CD4-positive, alpha-beta T cell treated with Interleukin-17A for 4 hours (primary cell): ENCODE measurements at places on chromosomes 7 and 10.

- DNase-seq: no peak
Observed at GRCh38 chr10:103083266-103083976, 109.7 kb downstream of the NT5C2 start.

DNA sequence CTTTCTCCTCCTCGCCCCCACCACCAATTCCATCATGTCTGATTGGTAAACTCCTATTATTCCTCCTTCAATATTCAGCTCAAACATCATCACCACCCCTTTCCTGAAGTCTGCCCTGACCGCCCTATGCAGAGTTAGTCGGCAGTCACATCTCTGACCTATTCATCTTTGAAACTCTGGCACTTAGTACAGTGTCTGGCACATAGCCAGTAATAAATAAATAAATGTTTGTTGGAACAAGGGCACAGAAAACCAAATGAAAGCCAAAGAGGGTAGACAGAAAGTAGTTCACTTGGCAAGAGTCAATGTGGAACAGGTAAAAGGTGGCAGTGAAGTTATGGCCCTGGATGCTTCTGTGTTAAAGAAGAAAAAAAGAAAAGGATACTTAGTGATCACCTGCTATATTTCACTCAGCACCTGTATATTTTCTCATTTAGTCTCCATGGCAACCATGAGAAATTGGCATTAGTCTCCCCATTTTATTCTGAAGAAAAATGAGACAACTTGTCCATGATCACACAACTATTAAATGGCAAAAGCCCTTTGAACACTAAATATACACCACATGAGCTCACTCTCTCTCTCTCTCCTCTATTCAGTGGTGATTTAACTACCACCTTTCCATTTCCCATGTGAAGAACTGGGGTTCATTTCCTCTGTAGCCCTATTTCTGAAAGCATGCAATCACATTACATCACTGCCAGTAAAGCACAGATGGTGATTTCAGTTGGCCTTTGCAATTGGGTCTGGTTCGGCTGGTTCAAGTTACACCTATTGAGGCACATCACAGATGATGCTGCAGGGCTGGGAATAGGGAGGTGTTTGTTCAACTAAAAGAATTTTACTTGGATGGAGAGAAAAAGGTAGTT is 25.3 kb downstream of the CHCHD3 start:
- no peak for DNase-seq

DNA sequence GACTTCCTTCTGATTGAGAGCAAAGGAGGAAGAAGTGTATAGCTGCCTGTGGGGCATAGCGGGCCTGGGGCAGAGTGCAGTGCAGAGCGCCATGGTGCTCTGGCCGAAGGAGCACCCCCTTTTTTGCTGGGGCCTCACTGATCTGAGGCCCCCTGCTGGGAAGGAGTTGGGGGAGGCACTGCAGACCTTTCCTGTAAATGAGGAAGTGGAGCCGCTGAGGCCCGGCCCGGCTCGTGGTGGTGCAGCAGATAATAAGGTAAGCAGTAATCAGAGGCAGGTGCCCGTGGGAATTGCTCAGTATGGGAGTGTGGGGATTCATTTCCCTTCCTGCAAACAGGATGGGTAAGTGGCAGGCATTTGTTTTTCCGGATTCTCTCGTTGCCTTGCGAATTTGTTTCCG is 373.7 kb upstream of the MKI67 start:
- DNase-seq: no peak

- DNase-seq: no peak
Observed at GRCh38 chr7:84970670-84971069, 216.2 kb downstream of the SEMA3D start.

GRCh38 chr10:78362406-78363022 is 328.9 kb downstream of the RPS24 start:
- peak; percentile 32 for DNase-seq

DNA sequence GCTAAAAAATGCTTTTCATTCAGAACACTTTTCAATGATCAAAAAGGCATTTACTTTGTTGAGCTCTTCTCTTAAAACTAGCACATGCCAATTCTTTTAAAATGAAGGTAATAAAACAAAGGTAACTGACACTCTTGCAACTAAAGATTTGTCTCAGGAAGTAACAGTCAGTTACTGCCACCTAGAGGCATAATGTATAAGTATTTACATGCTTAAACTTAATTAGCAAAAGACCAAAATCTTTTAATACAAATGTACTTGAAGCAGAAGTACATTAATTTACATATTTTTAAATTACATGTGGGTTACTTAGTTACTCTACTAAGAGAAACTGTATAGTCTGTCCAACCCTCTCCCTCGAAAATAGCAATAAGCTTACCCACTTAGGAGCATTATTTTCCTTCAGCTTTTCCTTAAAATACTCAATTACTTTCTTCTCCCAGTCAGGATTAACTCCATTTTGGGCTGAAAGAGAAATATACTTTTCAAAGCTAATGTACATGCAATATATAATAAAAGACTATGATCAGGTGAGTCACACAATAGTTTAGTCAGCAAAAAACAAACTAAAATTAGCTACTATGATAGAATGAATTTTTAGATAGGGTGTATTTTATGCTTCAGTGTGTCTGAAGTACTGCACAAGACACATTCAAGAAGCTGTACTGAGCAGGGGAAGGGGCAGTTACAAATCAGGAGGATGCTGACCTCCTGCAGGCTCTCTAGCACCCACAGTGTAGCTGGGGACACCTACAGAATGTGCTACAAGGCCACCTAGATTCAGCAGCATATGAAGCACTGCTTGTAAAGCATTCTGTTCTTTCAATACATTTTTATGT is 13.0 kb downstream of the MCMBP start:
- no peak for DNase-seq

- no peak for DNase-seq
Observed at GRCh38 chr10:78267598-78267997, 233.9 kb downstream of the RPS24 start.

DNA sequence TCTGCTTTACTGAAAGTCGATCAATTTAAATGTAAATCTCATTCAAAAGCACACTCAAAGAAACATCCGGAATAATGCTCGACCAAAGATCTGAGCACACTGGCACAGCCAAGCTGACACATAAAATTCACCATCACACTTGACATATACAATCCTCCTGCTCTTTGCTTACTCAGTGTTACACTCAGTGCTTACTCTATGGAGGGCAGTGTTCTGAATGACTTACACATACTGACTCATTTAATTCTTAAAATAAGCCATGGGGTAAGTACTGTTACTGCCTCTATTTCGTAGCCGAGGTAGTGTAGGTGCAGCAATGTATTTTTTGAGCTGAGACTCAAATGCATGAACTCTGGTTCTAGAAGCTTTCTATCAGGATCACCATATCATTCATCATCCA is 421.5 kb upstream of the LRRN3 start:
- no peak for DNase-seq

DNA sequence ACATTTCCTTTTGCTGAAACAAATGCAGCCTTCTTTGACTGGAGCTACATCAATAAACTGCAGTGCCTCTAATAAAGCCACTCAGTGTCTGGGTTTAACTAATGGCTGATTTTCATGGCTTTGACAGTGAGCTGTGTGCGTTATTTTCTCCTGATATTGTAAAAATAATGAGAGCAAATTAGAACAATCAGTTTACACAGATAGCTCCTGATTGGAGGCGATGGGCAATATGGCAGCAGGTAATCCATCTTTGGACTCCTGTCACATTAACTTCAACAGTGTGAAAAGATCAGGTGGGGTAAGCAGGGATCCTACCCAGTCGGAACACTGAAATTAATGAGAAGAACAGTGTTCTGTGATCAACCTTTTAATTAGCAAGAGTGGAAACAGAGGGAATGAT is 100.7 kb downstream of the POLL start:
- no peak for DNase-seq

DNA sequence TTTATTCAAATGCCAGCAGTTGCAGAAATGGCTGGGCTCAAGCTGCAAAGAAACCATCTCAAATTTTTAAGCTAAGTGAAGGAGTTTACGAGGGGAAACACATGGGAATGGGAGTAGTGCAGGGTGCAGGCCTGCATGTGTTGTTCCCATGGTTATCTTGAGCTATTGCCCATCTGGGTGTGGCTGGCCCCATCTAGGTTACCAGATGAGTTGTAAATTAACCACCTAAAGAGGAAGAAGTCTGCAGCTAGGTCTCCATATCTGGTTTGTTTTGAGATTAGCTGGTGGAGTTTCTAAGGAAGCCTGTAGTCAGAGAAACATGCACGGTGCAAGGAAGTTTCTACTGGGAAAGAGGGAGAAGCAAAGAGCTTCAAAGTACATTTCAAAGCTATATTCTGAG is 23.3 kb upstream of the STEAP2 start:
- no peak for DNase-seq

DNA sequence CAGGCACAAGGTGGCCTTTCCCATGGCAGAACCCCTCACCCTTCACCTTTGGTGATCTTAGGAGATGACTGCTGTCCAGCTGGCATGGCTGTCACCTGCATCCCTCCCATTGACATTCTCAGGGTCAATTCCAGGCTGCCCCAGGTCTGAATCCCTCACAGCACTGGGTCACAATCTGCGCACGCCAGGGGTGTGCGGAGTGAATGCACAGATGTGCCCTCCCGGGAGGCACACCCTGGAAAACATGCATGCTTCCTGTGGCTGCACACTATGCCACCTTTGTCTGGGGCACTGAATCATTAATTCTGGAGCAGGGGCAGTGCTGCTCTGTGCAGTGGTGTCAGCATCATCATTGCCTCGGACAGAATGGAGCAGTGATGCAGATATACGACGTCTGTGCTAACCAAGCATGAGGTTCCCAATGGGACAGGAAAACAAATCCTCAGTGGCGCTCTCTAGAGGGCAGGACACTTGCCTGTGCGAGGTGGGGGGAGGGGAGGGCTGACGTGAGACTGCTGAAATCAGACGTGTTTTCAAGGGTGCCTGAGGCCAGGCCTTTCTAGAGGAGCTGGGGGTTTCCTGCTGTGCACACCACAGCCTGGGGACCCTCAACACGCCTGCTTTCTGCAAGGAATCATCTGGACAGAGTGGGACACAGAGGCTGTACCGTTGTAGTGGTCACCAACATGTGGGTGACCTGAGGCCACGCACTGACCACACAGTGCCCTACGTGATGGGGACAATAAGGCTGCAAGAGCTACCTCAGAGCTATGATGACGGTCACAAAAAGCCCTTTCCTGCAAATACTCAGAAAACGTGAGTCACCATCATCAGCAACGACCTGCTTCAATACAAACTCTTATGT is 77.9 kb downstream of the HIPK2 start:
- no peak for DNase-seq

DNA sequence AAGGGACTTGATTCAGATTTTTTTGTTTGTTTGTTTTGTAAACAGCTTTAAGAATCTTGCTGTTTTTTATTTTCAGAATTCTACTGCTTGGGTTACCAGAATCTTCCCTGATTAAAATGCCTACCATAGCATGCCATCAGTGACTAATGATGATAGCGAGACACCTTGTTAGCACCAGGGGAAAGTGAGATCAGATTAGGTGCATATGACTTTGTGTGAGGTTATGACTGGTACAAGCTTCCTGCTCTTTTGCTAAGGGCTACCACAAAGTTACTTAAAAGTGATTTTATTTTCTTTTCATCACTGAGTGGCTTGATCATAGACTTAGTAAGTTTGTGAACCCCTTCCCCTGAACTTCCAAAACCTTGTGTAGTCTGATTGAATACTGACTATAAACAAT is 93.5 kb downstream of the SND1 start:
- no peak for DNase-seq

GRCh38 chr7:103343758-103344452 is 662 bp downstream of the DNAJC2 start:
- peak; percentile 51 for DNase-seq

GRCh38 chr7:100071018-100071723 is 10.4 kb downstream of the ZNF3 start:
- DNase-seq: no peak

GRCh38 chr10:4332764-4333458 is 493.1 kb upstream of the AKR1E2 start:
- DNase-seq: no peak

DNA sequence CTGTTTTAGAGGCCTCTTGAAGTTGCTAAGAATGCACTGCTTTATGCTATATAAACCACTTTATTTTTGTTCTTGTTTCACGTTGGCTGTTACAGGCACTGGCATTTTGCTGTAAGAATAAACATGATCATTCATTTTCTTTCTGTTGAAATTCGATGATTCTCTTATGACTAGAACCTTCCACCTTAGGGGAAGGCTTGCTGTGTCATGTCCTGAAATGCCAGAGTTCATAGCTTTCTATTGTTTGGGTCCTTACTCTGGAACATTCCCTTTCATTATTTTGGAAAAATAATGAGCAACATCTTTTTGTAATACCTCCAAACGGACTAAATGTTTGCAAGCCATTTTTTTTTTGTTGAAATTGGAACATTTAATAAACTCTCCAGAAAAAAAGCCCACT is 495.1 kb upstream of the POT1 start:
- DNase-seq: no peak

DNA sequence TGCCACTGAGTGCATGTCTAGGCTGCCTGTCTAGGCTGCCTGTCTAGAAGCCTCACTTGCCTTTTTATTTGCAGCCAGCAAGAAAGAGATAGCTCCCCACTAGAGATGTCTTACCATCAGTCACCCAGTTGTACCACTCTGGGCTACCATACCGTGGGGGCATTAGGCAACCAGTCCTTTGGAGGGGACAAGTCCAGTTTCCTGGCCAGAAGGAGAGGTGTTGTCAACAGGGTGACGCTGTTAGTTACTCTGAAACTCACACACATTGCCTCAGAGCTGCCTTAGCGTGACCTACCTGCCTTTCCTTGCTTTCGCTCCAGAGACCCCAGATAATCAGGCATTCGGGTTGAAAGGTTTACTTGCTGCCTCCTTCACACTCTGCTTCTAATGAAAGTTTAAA is 155.4 kb downstream of the CELF2 start:
- peak; percentile 31 for DNase-seq

DNA sequence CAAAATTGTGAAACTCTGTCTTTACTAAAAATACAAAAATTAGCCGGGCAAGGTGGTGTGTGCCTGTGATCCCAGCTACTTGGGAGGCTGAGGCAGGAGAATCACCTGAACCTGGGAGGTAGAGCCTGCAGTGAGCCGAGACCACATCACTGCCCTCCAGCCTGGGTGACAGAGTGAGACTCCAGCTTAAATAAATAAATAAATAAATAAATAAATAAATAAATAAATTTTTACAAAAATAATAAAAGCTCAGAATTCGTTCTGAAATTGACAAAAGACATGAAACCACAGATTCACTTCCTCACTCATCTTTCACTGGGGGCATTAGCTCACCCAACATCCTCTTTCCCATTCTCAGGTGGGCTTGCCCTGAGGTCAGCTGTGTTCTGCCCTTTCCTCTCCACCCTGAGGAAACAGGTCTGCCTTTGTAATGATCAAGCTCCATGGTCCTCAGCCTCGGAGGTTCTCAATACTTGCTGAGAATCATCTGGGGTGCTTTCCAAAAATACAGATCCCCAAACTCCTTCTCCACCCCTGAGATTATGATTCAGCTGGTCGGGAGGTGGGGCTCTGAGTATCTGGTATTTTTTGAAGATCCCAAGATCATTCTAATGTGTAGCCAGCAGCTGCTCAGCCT is 29.2 kb upstream of the APBB1IP start:
- DNase-seq: no peak

DNA sequence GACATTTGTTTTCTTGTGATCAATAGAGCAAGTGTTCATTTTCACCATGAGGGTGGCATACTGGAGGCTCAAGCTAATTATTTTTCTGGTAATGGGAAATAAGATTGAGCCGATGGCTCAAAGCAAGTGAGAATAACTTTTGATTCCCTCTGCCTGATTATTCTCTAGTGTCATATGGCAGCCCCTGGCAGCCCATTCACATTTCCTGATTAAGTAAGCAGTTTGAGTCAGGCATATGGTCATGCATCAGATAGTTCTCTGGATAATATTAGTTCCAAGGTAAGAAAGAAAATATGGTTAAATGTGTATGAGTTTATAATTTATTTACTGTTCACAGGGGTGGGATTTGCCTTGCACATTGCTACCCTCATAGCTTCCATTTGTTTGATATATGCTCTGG is 109.2 kb downstream of the DYNC1I1 start:
- no peak for DNase-seq
